ENCODE measurements at places on chromosomes 6 and 20. TPM values are rescaled to one million over a fixed set of nuclear protein-coding genes. Genes with fewer than 3 reads are reported as not detected.

- no peak for DNase-seq
These were observed 95.0 kb downstream of the AK9 start for GRCh38 chr6:109595998-109596397.

- DNase-seq: no peak
These were observed 185.0 kb downstream of the AIG1 start for GRCh38 chr6:143245656-143246055.

DNA sequence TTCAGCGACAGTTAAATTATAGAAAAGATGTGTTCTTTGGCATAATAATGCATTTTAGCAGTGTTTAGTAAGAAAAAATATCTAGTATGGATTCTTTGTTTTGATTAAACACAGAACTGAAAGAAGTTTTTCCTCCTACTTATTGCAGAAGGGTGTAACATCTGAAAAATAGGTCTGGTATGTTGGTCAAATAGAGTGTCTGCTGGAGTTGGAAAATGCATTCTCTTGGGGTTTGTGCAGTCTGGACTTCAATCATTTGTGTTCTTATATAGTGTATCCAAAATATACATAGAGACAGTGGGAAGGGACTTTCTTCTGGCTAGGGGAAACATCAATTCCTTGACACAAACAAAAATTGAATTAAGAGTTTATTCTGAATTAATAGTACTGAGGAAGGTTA is 132.4 kb upstream of the MAN1A1 start:
- DNase-seq: no peak

TMEM74B gene
- total RNA-seq: 5.2 TPM

TTK gene
- total RNA-seq: 0.32 TPM

SLC12A5 gene
- total RNA-seq: not detected

- no peak for DNase-seq
These were observed 273.9 kb upstream of the CHD6 start for GRCh38 chr20:41892031-41892430.

DNA sequence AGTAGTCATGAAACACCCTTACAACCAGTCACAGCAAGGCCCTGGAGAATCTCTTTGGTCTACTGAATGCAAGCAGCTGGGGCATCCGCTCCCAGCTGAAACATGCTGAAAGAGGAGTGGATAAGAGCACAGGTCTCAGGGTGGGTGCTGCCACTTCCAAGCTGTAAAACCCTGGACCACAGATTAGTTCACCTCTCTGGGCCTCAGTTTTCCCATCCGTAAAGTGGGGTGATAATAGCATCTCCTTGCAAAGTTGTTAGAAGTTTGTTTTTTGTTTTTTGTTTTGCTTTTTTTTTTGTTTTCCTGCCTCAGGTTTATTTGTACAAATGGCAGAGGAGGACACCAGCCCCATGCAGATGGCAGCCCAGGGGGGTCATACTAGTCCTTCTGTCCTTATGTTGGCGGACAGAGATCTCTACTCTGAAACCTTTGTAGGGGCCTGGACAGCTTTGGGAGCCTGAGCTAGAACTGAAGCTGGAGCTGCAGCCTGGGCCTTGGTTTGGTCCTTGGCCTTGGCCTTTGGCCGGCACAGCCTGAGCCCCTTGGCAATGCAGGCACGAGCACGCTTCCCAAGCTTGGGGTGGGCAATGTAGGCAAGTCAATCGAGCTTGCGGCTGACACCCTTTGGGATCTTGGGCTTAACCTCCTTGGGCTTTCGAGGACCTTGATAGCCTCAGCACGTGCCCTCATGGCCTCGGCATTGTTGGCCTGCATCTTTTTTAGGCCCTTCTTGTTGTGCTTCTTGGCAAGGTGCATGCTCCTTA is 38.2 kb downstream of the MRPL14 start:
- no peak for DNase-seq

NNAT gene
- not detected for total RNA-seq

GRCh38 chr20:36119537-36119936 is 35.0 kb upstream of the EPB41L1 start:
- no peak for DNase-seq

GRCh38 chr6:33908025-33908424 is 104.2 kb upstream of the MLN start:
- DNase-seq: no peak

GRCh38 chr20:25360631-25361286 is 29.9 kb downstream of the ABHD12 start:
- DNase-seq: no peak

DNA sequence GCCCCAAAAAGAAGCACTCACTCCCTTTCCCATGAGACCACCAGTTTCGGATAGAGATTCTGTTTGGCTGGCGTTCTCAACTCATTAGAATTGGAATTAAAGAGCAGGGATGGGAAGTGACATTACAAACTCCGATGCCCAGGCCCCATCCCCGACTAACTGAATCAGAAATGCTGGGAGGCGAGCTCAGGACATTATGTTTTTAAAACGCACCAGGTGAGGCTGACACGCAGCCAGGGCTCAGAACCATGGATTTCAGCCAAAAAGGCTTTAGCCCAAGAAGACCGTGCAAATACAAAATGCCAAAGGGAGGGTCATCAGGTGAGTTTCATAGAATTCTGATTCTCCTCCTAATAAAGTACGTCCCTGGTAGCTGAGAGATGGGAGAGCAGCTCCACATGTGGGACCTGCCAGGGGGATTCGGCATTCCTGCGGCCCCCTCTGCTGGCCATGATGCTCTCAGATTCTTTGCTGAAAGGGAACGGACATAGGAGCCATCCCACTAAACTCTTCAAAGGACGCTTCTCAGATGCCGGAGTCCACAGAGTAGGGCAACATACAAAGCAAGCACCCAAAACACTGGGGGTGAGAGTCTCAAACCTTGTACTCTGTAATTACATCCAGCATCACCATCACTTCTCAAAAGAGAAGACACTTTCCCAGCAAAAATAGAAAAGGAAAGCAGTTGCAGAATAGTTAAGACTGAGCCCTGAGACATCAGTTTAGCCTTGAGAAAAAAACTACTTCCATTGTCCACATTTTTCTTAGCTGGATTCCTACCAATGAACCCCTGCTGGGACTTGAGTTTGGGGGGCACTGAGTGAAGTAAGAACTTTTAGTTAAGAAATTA is 205.2 kb downstream of the BMP7 start:
- DNase-seq: no peak

- no peak for DNase-seq
These were observed 2.3 kb downstream of the ZBTB2 start for GRCh38 chr6:151388997-151389617.

FLOT1 gene
- 207 TPM for total RNA-seq

RNF5 gene
- 94.6 TPM for total RNA-seq

- DNase-seq: no peak
These were observed 551.6 kb upstream of the CITED2 start for GRCh38 chr6:139925894-139926641.

TMEM151B gene
- total RNA-seq: not detected

DNA sequence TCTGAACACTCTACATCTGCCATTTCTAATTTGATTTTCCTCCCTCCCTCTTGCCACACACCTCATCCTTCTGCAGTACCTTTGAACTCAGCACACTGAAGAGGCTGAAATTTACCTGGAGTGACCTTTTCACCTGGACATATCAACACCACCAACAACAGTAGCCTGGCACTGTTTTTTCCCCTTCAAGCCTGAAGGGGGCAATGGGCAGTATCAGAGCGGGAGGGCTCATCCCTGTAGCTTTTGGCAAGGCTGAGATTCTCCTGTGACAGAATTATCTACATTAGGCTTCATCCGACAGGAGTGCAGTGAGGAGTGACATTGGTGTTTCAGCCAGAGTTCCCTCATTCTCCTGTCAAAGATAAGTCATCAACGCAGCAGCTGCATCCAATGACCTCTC is 312.8 kb upstream of the SPTLC3 start:
- DNase-seq: no peak

SPATA25 gene
- 1.7 TPM for total RNA-seq

DNA sequence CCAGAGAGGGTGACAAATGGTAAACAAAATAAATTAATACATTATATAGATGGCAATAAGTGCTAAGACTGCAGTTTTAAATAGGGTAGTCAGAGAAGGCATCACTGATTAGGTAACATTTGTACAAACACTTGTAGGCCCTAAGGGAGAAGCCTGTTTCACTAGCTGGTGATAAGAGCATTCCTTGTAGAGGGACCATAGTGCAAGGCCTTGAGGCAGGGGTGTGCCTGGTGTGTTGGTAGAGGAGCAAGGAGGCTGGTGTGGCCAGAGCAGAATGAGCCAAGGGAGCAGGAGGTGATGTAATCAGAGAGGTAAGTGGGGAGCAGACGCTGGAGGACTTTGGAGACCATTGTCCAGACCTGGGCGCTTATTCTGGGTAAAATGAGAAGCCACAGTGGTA is 70.7 kb downstream of the ANKRD6 start:
- no peak for DNase-seq

GRCh38 chr6:13091192-13091591 is 237.1 kb downstream of the TBC1D7 start:
- no peak for DNase-seq

GGTLC1 gene
- not detected for total RNA-seq

- no peak for DNase-seq
These were observed 191.2 kb upstream of the SOX4 start for GRCh38 chr6:21402368-21402767.

LHFPL5 gene
- not detected for total RNA-seq

GCNT2 gene
- 37.1 TPM for total RNA-seq

HDGFL1 gene
- not detected for total RNA-seq

- DNase-seq: no peak
These were observed 34.4 kb downstream of the TGM3 start for GRCh38 chr20:2330090-2330695.

GRCh38 chr6:157929076-157929475 is 52.6 kb upstream of the SYNJ2 start:
- DNase-seq: no peak

CENPB gene
- 68.3 TPM for total RNA-seq

GRCh38 chr6:5081182-5081581 is 4.0 kb upstream of the PPP1R3G start:
- no peak for DNase-seq

GRCh38 chr6:54264581-54265272 is 43.5 kb upstream of the TINAG start:
- no peak for DNase-seq

DNA sequence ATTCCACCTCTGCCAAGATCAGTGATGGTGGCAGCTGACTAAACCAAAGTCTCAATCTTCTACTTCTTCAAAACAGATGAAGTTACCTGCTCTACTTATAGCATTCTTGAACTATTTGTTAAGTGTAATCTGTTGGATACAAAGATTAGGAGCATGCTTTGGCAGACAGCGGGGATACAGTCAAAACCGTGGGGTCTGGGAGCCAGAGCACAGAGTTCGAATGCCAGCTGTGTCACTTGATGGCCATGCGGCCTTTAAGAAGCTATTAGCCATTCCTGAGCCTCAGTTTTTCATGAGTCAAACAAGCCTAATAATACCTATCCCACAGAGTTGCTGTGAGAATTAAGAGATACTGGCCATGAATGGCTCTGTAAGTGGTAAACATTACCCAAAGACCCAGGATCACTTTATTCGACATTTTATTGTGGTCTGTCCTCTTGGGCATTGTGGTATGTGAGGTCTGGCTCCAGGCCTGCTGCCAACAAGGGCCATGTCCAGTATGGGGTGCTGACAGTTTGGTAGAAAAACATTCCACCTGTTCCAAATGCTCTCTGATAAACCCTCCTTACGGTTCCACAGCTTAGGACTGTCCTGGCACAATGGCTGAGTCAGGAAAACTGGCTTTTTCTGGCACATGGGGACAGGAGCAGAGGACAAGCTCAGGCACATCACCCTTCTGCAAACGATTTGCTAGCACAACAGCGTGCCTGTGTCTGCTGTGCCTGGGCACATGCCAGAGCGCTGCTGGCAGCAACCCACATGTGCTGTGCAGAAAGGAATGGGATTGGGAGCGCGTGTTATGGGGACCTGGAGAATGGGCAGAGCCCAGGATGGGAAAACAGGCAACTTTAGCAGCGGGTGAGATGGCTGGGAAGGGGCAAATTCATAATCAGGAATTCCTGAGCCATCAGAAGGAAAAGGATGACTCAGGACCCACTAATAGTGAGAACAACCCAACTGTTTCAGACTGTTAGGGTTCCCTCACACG is 15.7 kb upstream of the FAM83C start:
- peak; percentile 87 for DNase-seq

- no peak for DNase-seq
These were observed 11.3 kb downstream of the MAP3K5 start for GRCh38 chr6:136780972-136781371.

DNA sequence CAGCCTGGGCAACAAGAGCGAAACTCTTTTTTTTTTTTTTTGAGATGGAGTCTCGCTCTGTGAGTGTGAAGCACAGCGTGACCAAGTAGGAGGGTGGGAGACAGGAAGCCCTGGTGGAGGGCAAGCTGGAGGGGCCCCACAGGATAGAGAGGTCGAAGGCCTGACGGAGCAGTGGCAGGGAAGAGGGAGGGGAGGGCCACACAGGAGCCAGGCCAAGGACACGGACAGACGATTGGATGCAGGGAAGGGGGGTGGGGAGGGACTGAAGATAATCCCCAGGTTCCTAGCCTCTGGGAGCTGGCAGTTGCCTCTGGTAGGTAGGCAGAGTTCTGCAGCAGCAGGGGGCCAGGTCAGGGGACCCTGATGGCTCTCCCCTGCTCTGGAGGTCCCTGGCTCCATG is 10.8 kb upstream of the GUCA1A start:
- no peak for DNase-seq

DNA sequence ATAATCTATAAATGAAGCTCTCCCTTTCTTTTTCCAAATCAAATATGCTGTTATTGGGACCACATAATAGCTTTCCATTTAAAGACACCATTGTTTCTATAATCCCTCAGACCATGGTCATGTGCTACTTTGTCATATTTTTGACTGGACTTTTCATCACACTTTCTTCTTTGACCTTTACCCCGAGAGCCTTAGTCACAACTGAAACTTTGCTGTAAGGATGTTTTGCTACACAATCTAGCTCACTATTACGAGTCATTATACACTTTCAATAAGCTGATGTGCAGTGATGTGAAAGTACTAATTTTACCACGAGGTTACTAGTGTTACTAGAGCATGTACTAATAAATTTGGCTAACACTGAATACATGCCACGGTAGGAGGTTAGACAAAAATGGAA is 367.2 kb upstream of the RUNX2 start:
- no peak for DNase-seq

- no peak for DNase-seq
These were observed 519.1 kb upstream of the AGPAT4 start for GRCh38 chr6:161792851-161793493.

DNA sequence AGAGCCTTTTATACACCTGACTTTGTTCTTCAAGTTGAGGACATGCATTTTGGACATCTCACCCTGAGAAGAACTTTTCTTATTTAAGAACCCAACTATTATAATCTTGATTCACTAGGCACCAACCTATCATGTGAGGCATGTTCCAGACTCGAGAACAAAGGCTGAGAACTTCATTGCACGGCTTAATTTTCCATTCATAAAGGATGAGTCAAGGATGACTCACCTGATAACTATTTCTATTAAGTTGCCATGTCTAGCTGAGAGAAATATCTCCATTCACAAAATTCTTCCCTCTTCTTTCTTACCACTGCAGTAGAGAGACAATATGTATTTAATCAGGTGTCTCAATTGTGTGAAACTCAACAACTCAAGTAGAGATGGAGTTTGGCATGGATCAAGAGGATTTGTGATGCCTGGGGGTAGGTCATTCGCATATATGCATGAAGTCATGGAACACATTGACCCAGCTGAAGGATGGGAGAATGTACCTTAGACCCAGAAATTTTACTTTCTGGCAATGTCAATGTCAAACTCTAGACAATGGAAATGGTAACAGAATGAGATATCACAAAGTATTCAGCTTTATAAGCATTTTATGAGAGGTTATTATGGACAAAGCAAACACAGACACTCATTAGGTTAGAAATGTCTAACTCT is 208.7 kb upstream of the PRND start:
- DNase-seq: no peak

GRCh38 chr6:139839506-139840156 is 465.2 kb upstream of the CITED2 start:
- peak; percentile 46 for DNase-seq

All from Right ventricle myocardium superior (tissue), 1 donor.